ELF-1 (cell line): ENCODE measurements at places on chromosomes 16 and 17.

DNA sequence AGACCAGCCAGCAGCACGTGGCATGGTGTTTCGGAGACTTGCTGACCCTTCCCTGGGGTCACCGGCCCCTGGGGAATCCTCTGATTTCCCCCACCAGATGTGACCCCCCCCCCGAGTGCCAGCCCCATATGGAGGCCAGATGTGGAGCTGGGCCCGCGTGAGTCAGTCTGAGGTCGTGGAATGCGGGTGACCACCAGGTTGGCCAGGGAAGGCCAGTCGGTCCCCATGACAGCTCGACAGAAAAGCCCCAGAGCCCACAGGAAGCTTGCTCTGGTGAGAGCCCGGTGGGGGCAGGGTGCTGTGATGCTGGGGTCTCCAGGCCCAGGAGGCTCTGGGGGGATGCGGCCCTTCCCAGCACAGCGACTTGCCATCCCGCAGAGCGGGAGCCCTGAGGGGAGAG lies 209.0 kb downstream of the NTN1 start:
- no peak for DNase-seq

DNA sequence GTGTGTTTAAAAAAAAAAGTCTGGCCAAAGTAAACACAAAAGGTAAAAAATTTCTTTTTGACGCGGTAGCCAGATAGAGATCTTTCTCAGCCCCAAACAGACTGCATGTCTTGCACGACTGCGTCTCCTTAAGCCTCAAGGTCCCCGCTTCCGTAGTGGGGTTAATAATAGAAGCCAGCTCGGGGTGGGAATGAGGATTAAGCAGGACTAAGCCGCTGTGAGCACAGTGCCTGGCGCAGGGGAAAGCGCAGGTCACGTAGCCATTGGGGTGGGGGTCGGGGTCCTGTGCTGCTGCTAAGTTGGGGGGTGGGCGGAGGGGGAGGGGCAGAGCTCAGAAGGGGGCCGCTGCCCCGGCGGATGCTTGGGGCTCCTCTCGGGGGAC lies 521 bp downstream of the GGA2 start:
- peak; percentile 18 for DNase-seq

DNA sequence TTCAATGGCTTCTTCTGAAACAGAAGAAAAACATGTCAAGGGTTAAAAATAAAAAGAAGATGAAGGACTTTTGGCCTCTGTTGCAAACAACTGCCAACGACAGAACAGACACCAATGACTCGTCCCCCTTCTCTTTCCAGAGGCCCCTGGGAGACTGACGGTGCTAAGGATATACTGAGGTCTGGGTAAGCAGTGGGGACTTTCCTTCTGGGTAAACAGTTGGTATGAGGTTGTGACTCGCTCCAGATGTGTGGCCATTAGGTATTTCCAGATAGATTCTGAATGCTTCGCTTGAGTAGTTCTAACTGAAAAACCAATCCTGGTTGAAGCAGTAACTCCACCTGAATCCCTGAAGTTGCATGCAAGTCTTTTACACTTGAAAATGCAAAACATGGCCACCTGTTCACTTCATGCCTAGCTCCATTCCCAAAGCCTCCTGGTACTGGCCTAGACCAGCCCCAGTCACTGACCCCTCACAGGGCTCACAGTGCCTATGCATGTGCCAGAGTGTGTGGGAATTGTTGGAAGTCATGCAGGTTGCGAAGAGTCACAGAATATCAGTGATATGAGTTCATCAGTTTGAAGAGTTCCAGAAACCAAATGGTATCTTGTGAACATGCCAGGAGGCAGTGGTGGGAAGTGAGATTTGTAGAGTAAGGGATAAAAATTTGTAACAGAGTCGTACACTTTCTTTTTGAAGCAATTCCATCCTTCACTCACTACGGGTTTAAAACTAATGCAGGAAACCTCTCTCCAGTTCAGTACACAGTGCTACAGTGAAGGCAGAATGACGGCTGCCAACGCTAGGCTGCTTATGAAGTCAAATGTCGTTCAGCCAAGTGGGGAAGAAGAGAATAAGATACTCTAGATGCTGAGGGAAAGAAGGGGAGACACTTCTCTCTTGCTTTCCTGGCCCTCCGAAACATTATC lies 217.8 kb downstream of the ZFHX3 start:
- DNase-seq, result no peak

- no peak for DNase-seq
Observed at GRCh38 chr16:75341564-75342307, 90.3 kb upstream of the BCAR1 start.

GRCh38 chr16:84502075-84502474 lies 2.4 kb downstream of the MEAK7 start:
- DNase-seq, result no peak

GRCh38 chr16:70767377-70768202 lies 33.4 kb downstream of the VAC14 start:
- DNase-seq, result no peak

GRCh38 chr17:69404399-69404798 lies 10.1 kb upstream of the MAP2K6 start:
- no peak for DNase-seq

DNA sequence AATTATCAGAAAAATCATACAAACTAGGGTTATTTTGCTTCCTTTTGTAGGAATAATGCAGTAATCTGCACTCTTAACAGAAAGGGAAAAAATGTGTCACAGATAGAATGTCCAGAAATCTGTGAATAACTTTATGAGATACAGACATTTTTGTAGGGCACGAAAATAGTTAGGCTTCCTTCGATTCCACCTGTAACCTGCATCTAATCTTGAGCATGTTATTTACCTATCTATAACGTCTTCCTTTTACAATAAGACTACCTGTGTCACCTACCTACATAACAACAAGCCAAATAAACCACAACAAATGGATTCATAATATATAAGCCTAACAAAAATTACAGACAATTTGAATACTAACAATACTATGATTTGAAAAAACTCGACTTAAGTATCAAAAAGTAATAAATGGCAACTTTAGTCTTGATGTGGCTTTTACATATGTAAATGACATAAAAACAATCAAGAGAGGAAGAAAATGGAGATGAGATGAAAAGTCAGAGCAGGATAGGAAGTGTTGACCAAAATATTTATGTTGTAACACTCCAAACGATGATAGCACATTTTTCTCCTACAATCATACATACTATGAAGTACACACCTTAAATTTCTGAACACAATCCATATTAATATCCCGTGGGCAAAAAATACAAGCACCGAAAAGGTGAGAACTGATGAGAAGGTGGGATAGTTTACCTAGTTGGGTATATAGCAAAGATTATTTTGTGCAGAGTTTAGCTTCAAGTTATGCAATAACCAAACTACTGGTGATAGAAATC lies 2.5 kb downstream of the STAT5B start:
- no peak for DNase-seq

DNA sequence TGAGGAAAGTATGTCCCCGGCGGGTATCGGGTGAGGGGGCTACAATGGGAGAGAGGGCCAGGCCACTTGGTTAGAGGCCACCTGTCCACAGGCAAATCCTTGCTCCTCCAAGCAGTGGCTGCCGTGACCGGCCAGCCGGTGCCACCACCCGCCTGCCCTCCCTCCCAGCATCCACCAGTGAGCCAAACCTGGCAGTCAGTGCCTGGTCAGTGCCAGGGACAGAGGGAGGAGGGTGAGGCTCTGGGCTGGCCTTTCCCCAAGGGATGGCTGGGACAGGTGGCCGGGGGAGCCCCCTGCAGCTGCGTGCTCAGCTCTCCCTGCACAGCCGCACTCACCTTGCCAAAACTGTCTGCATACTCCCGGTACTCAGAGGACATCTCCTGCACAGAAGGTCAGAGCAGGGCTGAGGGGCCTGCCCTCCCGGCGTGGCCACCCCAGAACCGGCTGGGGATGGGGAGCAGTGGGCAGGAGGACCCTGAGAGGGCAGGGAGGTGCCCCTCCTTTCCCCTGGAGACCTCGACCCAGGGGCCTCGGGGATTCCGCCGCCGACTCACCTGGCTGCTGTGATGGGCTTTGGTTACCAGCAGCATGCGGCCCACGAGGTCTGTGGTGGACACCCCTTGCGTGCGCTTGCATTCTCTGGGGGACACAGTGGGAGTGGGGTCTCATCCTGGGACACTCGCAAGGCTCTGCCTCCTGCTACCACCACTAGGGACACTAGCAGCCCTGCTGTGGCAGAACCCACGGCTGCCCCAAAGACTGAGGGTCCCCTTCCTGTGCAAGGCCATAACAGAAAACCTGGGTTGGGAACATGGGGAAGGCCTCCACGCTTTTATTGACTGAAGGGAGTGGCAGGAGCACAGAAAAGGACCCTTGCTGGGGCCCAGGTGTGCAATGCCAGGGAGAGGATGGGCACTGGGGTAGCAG lies 3.7 kb downstream of the PCYT2 start:
- DNase-seq, result no peak

DNA sequence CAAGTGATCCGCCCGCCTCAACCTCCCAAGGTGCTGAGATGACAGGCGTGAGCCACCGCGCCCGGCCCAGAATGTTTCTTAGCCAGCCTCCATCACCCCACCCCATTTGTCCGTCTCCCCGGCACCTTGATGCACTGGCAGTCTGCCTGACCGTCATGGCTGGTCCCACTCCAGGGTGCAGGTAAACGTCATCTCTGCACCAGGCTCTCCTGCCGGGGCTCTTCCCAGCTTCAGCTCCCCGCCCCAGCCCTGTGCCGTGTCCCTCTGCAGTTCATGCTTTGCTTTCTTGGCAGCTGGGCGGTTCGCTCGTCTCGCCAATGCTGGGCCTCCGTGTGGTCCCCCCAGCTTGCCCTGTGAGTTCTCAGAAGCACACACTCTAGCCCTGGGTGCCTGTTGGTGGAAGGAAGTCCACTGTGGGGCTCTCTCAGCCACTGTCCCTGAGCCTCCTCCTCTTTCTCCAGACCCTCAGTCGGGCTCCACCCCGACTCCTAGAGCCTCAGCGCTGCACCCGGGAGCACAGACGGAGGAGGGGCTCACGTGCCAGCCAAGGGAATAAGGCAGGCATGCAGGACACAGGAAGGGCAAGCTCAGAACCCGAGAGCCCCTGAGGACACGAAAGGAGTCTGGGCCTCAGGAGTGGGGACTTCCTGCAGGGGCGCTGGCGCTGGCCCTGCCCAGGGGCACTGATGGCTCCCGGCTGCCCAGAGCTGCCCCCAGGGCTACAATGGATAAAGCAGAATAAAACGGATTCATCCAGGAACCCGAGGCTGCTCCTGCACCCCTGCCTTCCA lies 12.0 kb downstream of the HS3ST6 start:
- DNase-seq, result no peak
